ENCODE measurements at places on chromosomes 12 and 14.

DNA sequence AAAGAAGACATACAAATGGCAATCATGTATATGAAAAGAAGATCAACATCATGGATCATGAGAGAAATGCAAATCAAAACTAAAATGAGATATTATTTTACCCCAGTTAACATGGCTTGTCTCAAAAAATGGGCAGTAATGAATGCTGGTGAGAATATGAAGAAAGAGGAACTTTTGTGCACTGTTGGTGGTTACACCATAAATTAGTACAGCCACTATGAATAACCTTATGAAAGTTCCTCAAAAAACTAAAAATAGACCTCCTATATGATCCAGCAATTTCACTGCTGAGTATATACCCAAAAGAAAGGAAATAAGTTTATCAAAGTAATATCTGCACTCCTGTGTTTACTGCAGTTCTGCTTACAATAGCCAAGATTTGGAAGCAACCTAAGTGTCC, 151.7 kb downstream of the PDZRN4 start:
- DNase-seq: no peak

GRCh38 chr12:122726080-122726558, 4.5 kb downstream of the HCAR1 start:
- no peak for DNase-seq

- DNase-seq: no peak
Measured at GRCh38 chr12:50679612-50680011, 84.3 kb upstream of the ATF1 start.

DNA sequence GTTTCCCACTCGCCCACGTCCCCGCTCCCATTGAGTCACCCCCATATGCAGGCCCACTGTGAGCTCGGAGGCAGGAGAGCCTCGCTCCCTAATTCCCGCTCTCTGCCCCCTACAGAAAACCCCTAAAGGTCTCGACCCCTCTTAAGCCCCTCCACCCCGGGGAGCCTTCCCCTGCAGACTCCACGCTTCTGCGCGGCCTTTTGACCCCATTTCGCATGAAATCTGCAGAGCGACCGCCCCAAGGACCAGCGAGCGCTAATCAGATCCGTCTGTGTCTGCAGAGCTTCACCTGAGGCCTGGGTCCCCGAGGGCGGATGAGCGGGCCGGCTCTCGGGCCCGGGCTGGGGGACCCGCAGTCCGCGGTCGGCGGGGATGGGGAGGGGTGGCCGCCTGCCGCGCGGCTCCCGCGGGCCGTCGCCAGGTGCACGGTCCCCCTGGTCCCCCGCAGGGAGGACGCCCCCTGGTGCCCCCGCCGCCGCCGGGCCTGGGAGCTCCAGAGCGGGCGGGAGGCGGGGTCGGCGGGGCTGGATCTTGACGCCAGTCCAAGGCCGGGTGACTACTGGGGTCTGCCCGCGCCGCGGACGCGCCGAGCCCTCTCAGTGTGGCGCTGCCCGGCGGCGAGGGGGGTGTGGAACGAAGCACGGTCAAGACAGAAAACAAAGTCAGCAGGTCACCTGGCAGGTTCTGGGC, 10.1 kb downstream of the BMP4 start:
- DNase-seq: no peak

DNA sequence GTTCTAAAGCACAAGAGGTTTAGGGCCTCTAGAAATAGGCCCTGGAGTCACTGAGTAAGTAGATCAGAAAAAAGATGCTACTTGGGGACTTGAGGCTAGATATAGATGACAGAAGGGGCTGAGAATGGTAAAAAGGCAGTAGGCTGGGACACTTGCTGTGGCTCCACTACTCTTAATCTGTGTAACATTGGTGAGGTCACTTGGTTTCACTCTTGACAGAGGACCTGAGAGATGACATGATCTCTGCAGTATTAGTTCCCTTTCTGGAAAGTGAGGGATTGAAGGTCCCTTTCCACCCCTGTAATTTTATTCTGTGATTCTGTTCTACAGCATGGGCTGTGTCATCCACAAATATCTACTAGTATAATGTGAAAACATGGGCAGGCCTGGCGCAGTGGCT, 39.7 kb downstream of the MAPKAPK5 start:
- DNase-seq: no peak

GRCh38 chr12:109899783-109900751, at the start of gene TCHP:
TCHP (plus strand) TSS chr12:109900274; CDS start chr12:109903027, 2,753 bp downstream.
- peak; percentile 92 for DNase-seq

DNA sequence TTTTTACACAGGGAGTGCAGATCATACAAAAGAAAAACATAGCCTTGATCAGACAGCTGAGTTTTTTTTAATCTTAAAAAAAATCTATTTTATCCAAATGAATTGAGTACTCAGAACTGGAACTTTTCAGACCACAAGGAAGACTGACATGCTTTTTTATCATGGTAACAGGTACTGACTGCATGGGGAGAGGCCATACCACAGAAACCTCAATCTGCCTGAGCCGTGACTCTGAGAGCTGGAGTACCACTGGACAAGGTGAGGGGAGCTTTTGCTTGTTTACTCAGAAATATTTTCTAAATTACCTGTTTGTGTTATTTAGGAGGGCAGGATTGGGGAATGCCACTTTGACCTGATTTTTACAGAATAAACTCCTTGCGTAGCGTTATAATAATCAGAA, 143.9 kb downstream of the ALX1 start:
- no peak for DNase-seq

GRCh38 chr14:94925416-94926173, 155.7 kb upstream of the GSC start:
- DNase-seq: no peak

- peak; percentile 7 for DNase-seq
Measured at GRCh38 chr14:95395098-95395737, 75.5 kb upstream of the CLMN start.

- no peak for DNase-seq
Measured at GRCh38 chr12:1130571-1130970, 139.5 kb downstream of the ERC1 start.

GRCh38 chr12:89472508-89472907, 52.1 kb downstream of the GALNT4 start:
- no peak for DNase-seq

GRCh38 chr12:125549836-125550235, 484.6 kb downstream of the AACS start:
- no peak for DNase-seq

DNA sequence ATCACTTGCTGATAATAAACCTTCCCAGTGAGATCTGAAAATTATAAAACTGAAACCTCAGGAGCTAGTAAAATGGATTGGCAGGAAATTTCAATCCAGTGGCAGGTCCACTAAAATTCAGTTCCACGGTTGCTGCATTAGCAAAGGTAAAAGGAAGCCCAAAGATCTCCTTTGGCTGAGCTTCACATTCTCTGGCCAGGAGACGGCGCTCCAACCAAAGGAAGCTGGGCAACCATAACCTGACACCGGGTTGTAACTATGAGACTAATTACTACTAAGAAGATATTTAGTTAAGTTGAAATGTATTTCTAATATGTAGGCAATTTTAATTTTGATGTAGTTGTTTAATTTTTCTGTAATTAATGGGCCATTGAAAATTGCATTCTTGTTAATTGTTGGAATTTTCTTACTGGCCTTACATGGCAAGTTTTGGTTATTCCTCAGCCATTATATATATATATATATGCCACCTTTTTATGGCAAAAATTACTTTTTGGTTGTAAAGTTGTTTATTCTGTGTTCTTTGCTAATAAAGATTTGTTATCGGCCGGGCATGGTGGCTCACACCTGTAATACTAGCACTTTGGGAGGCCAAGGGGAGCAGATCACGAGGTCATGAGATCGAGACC, 17.0 kb downstream of the OR8S1 start:
- DNase-seq: no peak

DNA sequence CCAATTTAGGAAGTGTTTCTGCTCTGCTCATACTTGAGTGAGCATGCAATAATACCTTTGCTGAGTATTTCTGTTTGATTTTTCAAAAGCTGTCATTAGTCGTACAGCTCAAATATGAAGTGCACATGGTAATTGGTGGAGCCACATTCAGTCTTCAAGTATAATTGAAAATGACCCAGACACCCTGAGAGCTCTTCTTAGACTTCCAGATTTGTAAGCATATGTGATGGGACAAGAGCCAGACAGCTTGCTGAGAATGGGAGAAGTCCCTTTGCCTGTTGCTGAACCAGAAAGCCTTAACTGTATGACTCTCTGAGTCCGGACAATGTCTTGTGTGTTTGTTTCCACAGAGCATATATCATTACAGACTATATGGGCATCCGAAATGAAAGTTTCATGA, 307.3 kb downstream of the TMEM117 start:
- no peak for DNase-seq

DNA sequence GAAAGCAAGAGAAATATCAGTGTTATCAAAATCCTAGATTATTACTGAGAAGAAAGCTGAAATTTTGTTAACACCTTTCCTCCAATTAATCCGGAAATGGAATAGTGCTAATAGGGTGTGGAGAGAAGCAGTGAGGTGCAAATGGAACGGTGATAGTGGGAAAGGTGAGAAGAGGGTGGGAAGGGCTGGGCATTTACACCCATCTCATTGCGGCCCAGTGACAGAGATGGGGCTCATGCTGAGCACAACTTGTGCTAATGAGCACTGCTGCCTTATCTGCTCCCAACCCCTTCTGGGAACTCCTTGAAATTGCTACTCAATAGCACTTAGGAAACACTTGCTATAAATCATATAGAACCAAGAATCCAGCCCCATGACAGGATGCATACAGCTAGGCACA, 94.4 kb downstream of the PTPRR start:
- no peak for DNase-seq

GRCh38 chr12:127149226-127149964, 1117.6 kb upstream of the TMEM132C start:
- no peak for DNase-seq
